ENCODE measurements at places on chromosomes 11 and 22.

DNA sequence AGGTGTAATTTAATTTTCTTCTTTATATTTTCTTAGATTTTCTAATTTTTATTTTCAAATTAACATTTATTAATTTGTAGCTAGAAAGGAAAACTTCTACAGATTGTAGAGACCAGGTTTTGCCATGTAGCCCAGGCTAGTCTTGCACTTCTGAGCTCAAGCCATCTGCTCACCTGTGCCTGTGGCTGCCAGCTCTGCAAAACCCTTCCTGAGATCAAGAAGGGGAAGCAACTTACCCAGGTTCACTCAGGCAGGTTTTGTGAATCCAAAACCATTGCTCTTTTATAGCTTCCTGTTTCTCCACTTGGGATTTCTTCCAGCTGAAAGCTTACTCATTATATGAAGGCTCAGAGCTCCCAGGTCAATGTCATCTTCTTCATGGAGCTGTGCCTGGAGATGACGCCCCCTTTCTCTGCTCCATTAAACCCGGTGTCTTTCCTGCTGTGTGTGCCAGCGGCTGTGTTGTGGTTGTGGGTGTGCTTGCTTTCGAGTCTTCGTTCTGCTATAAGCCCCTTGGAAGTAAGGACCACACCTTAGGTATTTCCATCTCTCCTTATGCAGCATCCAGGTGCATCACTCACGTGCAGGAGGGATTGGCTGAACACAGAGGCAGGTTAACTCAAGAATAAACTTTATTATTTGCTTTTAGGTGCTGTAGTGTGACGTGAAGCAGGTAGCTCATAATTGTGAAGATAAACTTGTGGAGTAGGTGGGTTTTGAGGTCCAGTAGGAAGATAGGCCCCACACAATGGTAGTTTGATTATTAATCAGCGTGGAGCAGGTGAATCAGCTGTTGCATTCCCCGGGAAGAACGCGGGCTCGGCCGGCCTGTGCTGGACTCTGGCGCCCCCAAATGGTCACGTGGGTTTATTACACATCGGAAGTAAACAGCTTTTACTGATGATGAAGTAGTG lies 42.2 kb upstream of the INCENP start:
- peak; percentile 74 for ATAC-seq

DNA sequence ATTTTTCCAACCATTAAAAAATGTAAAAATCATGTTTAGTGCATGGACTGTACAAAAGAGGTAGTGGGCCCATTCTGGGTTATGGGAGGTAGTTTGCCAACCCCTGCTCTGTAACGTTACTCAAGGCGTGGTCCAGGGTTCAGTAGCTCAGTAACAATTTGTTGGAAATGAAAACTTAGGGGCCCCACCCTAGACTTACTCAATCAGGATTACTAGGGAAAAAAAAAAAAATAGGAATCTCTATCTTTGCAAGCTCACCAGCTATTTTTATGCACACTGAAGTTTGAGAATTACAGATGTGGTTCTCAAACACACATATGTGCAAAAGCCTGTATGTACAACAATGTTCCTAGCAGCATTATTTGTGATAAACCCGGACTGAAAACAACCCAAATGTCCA lies 17.3 kb upstream of the LMO2 start:
- ATAC-seq = no peak

DNA sequence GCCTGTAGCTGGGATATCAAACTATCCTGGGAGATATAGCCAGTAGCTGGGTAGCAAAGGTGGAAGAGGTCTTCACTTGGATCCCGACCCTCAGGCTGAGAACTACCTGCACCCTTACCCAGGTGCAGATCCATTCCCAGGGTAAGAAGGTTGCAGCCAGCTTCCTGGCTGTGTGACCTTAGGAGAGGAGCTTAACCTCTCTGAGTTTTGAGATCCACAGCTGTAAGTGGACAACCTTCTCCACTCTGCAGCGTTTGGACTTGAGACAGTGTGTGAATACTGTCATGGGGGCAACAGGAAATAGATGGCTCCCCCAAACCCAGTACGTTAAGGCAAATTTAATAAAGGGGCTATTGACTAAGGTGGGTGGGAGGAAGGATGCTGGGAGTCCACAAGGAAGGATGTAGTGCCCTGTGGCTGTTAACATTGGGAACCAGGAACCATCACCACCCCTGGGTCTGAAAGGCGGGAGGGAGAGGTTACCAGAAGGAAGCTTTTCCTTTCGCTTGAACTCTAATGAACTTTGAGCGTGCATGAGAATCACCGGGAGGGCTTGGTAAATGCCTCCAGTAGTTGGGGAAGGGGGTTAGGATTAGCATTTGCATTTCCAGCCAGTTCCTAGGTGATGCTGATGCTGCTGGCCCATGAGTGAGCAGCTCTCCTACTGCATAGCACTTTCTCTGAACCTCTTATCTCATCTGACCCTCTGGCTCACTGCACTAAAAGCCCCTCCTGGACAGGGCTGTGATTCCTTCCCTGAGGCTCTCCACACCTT lies 24.4 kb downstream of the SGSM1 start:
- no peak for ATAC-seq

DNA sequence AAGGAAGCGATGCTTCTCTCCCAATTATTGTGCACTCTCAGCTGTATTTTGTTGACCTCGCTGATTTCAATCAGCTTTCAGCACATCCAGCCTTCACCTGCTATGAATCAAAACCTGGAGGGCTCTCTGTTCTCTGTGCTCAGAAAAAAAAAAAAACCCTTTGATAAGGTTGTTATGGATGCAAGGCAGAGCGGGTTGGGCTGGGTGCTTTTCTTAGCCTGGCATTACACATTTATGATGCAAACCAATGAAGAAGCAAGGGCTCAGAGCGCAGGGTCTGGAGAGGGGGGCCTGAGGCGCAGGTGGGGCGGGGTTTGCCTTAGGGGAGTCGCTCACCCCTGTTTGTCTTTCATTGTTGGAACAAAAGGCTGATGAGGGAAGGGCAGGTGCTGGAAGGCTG lies 86.0 kb upstream of the CADM1 start:
- ATAC-seq = no peak
